ENCODE measurements at places on chromosomes 3 and 15.

- DNase-seq, result no peak
Measured at GRCh38 chr3:167777356-167777755, 41.8 kb downstream of the SERPINI1 start.

DNA sequence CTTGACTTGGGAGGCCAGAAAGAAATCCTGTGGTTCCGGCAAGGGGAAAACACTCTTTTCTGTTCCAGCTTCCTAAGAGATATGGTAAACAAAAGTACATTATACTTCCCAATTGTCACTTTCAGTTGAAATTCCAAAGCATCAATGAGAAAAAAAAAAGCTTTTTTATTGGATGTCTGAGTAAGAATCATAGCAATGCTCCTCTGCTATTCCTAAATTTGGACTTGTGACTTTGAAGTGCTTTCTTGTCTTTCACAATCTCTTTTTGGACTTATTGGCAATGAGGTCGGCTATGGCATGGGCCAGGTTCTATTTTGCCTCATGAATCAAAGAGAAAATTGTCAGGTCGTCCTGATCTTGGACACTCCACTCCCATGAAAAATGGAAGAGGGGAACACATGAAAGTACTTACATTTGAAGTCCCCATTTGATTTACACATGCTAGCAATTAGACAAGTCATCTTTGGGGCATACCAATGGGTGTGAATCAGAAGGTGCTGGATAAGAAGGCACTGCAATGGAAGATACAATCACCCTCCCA lies 170.5 kb downstream of the GREM1 start:
- no peak for DNase-seq

GRCh38 chr15:90644952-90645725 lies 72.0 kb upstream of the BLM start:
- DNase-seq, result no peak

- no peak for DNase-seq
Measured at GRCh38 chr3:146861262-146861661, 256.1 kb upstream of the PLSCR5 start.

- peak; percentile 1 for DNase-seq
Measured at GRCh38 chr3:154018100-154018696, 103.0 kb upstream of the ARHGEF26 start.

DNA sequence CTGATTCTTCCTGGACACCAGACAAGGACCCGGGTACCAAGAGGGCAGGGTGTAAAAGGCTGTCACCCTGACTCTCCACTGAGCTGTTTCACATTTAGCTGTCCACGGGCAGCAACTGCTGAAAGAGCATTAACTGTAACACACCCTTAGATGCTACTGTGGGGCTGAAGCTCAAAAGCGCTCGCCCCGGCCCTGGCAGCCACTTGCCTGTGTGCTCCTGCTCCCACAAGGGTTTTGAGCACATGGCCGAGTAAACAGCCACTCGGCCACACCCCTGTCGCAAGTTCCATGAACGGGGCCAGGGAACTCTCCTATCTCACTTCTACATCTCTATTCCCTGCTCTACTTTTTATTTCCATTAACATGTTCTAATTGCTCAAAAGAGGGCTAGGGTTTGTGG lies 421.7 kb downstream of the TUSC7 start:
- DNase-seq, result no peak

GRCh38 chr3:179081885-179082284 lies 10.3 kb upstream of the ZMAT3 start:
- no peak for DNase-seq
